ENCODE measurements at places on chromosomes 1 and 21.

- no peak for DNase-seq
Measured at GRCh38 chr1:21511579-21512522, 2.6 kb downstream of the ALPL start.

DNA sequence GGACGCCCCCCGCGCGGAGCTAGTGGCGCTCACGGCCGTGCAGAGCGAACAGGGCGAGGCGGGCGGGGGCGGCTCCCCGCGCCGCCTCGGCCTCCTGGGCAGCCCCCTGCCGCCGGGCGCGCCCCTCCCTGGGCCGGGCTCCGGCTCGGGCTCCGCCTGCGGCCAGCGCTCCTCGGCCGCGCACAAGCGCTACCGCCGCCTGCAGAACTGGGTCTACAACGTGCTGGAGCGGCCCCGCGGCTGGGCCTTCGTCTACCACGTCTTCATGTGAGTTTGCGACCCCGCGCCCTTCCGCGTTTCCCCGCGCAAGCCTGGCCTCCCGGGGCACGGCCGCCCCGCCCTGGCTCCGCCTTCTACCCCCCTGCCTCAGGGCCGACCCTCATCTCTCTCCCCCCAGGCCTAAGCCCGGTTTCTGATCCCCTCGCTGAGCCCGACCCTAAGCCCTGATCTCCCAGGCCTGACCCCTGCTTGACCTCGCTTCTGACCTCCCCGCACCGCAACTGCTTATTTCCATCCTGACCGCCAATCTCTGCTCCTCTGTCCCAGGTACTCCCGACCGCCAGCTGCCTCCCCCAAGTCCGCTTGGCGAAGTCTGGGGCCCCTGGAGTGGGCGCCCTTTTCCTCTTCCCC is 669 bp downstream of the KCNQ4 start:
- DNase-seq: peak; percentile 38

DNA sequence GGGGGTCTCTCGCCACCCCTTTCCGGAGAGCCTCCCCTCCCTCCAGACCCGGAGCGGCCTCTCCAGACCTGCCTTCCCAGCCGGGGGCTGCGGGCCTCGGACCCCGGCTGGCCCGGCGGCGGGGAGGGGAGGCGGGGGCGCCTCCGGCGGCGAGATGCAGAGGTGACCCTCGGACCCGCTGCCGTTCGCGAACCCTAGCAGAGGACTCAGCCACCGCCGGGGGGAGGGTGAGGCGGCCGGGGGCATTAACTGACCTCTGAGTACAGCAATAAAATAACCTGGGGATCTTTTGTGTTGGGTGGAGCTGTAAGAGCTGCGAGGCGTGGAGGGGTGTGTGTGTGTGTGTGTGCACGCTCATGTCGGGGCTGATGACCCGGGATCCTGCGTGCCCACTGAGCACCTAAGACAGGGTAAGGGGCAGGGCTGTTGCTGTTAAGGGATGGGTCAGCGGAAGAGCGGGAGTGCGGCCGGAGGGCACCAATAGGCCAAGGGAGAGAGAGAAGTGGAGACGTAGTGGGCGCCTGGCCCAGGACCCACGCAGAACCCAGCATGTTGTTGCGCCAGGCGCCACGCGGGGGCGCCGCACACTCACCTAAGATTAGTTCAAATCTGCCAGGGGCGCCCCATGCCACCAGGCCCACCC is 6.3 kb downstream of the HAPLN2 start:
- DNase-seq: peak; percentile 65

GRCh38 chr1:30384286-30385245 is 338.8 kb downstream of the MATN1 start:
- no peak for DNase-seq

GRCh38 chr1:92444351-92444750 is 42.4 kb downstream of the GFI1 start:
- DNase-seq: no peak

DNA sequence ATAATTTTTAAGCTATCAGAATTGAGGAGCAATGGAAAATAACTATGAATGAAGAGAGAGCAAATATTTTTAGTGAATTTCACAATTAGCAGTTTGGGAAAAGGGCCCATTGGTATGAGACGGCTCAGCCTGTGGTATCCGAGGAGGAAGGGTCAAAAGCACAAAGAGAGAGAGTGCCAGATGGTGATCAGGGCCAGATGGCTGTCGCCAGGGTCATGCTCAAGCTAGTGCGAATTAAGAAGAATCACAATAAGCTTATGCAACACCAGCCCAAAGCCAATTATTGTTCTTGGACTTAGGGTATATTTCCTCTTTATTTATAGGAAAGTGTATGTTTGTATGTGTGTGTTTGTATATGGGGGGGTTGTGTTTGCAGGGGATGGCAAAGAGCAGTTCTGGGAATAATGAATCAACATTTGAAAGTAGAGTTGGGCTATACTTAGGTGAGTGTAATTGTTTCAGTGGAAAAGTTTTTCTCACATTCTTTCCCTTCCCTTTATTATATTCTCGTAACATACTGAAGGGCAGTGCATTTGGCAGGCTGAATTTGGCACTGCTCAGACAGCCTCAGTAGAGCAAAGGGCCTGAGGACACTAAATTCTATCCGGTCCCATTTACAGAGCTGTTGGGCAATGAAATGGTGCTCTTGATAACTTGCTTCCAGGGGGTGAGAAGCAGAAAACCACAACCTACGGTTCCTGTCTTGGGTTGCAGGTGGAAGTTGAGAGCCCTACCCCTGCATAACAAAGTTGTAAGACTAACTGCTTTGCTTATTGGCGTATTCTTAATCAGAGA is 19.5 kb upstream of the DDR2 start:
- no peak for DNase-seq
